Cortex of kidney (tissue), 1 donor: ENCODE measurements at places on chromosomes 6 and 20.

GRCh38 chr6:129679758-129680157 lies 30.2 kb downstream of the ARHGAP18 start:
- DNase-seq, result no peak

DNA sequence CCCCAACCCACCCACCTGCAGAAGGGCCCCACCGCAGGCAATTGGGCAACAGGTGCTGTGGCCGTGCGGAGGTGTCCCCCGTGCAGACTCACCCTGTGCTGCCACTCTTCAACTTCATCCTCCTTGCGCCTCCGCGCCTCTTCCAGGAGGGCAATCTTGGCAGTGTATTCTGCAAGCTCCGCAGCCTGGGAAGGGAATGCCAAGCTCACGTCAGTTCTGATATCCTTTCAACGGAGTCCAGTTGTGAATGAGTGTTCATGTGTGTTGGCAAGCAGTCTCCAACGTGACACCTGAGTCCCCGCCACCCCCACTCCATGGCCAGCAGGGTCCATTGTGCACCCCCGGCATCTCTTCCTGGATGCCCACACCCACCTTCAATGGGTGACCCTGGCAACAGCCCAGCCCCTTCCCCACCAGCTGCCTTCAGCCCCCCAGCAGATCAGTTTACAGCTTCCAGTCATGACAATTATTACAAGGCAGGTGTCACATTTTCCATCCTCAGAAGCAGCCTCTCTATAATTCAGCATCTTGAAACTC lies 49.9 kb downstream of the EZR start:
- DNase-seq, result no peak

- no peak for DNase-seq
These were observed 23.0 kb upstream of the MDFI start for GRCh38 chr6:41615311-41615710.

DNA sequence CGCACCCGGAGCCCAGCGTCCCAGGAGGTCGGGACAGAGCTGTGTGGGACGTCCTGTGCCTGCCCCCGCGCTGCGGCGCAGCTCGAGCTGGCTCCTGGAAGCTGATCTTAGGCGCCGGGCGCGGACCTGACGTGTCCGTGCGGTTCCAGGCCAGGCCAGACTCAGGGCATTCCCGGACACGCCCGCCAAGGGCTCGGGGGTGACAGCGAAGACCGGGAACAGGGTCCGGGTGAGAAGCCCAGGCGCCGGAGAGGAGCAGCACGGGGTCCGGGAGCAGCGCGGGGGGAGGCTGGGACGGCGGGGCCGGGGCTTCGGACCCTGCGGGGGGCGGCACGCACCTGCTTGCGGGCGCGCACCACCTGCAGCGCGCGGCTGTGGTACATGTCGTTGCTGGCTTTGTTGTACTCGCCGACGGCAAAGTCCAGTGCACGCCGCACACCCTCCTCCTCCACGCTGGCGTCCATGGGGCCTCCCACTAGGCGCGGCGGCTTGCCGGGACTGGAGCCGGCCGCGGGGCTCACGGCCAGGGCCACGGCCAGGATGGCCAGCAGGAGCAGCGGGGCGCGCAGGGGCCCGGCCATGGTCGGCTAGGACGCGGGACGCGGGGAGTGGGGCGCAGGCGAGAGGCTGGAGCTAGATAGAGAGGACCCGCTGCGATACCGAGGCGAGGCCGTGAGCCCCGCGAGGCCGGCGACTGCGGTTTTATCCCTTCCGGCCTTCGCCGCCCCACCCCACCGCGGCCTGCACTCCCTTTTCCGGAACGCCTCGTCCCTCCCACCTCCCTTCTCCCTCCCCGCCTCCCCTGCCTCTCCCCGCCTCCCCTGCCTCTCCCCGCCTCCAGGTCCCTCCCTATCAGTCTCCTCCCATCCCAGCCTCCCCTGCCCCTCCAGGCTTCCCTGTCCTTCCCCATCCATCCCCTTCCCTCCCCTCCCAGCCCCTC lies at the start of gene CST3:
Gene CST3, minus strand, starts transcription at position 674 of the 940 bp plus-strand sequence. Its CDS starts 93 bp downstream, at position 581.
- DNase-seq, result no peak

GRCh38 chr6:27494987-27495385 lies 22.1 kb upstream of the ZNF184 start:
- no peak for DNase-seq

- no peak for DNase-seq
These were observed 214.9 kb downstream of the LY86 start for GRCh38 chr6:6803180-6803977.

GRCh38 chr20:51562027-51562331 lies 19.5 kb upstream of the NFATC2 start:
- DNase-seq, result no peak

- no peak for DNase-seq
These were observed 608.0 kb downstream of the PHF3 start for GRCh38 chr6:64243618-64244017.

DNA sequence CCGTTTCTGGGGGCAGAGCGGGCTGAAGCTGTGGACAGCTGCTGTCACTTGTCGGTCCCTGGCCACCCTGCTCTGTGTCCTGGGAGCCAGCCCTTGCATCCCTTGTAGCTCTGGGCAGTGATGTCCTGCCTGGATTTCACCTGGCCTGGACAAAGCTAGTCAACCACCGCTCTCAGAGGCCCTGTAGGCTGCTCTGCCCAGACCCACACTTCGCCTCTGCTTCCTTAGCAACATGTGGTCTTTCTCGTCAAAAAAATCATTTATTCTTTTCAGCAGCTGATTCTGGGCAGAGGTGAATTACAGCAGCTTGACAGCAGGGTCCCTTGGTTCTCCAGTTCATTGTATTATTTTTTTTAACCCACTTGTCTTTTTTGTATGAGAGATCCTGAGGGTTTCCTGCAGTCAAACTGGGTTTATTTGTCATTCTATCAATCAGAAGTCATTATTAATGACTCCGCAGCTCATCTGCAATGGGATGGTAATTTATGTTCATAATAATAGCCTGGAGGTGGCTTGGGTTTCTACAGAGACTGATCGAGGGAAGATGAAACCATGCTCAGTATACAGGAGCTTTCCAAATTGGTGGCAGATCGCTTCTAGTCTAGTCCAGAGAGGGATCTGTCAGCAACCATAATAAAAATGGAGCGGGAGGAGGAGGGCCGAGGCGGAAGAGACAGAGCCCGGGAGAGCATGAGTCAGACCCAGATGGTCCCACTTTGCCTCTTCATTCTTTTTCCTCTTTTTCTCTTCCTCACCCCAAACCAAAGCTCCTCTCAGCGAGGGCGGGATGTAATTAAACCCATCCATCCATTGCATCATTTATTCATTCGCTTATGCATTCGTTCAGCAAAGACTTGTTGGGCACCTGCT lies 22.4 kb downstream of the EDN3 start:
- no peak for DNase-seq

DNA sequence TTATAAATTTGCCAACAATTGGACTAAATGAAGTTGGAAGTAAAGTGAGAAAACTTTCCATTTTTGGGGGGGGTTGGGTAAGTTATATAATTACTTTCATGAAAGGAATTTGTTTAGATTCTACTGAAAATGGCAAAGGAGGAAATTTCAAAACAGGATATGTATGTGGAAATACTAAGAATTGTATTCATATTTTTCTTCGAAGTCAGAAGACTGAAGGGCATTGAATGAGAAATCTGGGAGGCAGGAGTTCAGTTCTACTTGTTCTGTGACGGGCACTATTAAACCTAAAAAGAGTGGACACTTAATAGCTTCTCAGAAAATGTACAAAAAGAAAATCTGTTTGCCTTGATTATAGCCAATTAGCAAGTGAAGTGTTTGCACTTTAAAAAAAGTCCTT lies 114.7 kb downstream of the PRIM2 start:
- no peak for DNase-seq

DNA sequence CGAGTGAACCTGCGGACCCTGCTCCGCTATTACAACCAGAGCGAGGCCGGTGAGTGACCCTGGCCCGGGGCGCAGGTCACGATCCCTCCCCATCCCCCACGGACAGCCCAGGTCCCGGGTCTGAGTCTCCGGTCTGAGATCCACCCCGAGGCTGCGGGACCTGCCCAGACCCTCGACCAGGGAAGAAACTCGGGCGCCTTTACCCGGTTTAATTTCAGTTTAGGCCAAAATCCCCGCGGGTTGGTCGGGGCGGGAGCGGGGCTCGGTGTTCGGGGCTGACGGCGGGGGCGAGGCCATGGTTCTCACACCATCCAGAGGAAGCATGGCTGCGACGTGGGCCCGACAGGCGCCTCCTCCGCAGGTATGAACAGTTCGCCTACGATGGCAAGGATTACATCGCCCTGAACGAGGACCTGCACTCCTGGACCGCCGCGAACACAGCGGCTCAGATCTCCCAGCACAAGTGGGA lies 46.9 kb upstream of the TRIM26 start:
- DNase-seq, result no peak
